Caki2 (cell line): ENCODE measurements at places on chromosomes 12 and 14.

- no peak for DNase-seq
Measured at GRCh38 chr12:47561746-47562145, 144.1 kb downstream of the RPAP3 start.

DNA sequence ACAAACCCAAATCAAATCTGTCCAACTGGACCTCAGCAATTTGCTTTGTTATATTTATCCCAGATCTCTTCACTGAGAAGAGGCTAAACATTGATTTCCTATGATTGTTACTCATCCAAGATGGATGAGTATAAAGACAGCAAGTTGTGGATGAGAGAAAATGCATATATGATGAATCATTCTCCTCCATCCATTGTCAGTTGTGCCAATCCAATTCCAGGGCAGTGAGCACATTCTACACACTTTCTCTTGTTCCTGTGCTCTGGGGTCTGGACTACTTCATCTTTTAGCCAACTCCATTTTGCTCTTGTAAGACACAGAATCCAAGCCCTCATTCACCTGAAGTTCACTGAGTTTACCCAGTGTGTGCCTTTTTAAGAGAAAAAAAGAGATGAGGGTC is 105.7 kb downstream of the GCH1 start:
- no peak for DNase-seq

- no peak for DNase-seq
Measured at GRCh38 chr12:9725213-9725870, 7.6 kb downstream of the CLECL1 start.

GRCh38 chr12:78612190-78612589 is 252.4 kb upstream of the SYT1 start:
- no peak for DNase-seq

GRCh38 chr14:93014058-93015023 is 91.4 kb downstream of the CHGA start:
- DNase-seq = no peak

DNA sequence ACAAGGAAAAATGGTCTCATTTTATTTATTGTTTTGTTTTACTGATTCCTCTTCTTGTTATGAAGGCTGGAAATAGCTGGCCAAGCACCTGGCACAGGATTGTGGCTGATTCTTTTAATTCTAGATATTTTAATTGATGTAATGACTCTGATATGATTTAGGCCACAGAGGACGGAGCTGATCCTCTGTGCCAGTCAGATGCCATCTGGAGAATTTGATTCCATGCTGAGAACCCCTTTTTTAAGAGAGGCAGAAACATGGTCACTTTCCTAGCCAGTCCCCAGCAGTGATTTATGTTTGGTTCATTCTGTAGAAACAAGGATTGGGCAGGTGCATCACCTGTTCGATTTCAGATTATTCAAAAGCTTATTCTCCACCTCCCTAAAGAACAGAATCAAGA is 77.6 kb downstream of the STAB2 start:
- no peak for DNase-seq

DNA sequence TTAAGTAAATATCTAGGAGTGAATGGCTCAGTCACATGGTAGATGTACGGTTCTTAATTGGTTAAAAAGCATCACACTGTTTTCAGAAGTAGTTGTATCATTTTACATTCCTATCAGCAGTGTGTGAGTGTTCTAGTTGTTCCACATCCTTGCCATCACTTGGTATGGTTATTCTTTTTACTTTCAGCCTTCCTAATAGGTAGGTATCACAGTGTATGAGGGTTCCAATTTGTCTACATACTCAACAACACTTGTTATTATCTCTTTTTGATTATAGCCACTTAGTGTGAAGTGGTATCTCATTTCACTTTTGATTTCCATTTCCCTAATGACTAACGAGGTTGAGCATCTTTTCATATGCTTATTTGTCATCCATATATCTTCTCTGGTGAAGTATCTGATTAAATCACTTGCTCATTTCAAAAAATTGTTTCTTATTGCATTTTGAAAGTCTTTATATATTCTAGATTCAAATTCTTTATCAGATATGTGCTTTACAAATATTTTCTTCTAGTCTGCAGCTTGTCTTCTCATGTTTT is 3.5 kb upstream of the SPRYD3 start:
- no peak for DNase-seq

- DNase-seq = peak; percentile 52
Measured at GRCh38 chr12:11885261-11886038, 185.3 kb upstream of the BCL2L14 start.

DNA sequence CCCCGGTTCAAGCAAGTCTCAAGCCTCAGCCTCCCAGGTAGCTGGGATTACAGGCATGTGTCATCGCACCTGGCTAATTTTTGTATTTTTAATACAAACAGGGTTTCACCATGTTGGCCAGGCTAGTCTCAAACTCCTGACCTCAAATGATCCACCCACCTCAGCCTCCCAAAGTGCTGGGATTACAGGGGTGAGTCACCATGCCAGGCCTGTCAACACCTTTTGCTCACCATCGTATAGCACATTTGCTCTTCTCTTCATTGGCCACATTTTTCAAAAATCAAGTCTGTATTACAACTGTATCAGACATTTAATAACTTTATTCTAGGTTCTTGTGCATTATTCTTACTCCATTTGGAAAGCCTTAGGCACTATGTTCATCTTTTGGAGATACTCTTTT is 50.3 kb downstream of the BCAT1 start:
- no peak for DNase-seq

- DNase-seq = no peak
Measured at GRCh38 chr12:18589316-18589715, 148.5 kb downstream of the PLCZ1 start.

DNA sequence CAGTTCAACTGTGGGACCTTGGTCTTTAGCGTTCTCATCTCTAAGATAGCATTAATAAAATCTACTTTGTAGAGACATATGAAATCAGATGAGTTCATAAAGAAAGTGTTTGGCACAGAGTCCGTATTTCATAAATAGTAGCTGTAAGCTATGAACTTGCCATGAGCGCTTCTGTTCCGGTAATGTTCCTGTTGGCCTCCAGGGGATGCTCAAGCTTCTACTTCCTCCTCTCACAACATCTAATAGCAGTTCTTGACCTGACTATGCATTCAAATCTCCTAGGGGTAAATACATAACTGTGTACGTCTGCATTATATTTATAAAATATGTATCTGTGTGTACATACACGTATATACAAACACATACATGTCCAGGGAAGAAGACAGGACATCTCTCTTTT is 288.2 kb upstream of the TMPO start:
- no peak for DNase-seq
